ENCODE measurements at places on chromosomes 7 and 10. TPM values are rescaled to one million over a fixed set of nuclear protein-coding genes. Genes with fewer than 3 reads are reported as not detected.
A peak's percentile ranks its signal among the peaks of the same experiment; 100 is the strongest.

The EPO gene
- total RNA-seq, result not detected

The ASAH2 gene
- 0.92 TPM for total RNA-seq

DNA sequence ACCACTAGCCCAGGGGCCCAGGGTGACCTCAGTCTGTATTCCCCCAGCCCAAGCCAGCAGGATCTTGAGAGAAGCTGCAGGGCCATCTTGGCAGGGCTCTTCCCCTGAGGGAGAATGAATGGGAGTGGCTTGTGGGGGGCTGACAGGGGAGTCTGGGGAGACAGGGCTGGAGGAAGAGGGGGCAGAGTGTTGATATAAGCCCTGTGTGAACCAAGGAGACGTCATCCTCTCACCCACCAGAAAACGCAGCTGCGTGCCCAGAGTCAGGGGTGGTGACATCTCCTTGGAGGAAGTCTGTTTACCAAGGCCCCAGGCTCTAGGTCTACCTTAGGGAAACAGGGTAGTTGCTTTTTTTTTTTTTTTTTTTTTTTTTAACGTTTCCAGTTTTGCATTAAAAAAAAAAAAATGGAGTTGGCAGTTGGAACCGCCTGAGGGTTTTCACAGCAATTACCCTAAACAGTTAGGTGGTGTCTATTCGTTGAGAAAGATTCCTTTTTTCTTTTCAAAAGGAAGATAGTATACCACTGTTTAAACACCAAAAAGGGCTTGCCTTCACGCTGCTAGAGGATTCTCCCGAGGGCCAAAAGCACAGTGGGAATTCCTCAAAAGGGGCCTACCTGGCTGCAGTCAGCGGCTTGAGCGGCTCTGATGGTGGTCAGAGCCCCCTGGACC lies 113.8 kb downstream of the PRPF18 start:
- DNase-seq, result no peak
- H3K27ac ChIP-seq, result no peak overlapping the region
- peaks cover 11% of the 10 kb centered on the region for H3K4me1 ChIP-seq
- no peak overlapping the region for H3K4me3 ChIP-seq
- no peaks in the 10 kb centered on the region for H3K27me3 ChIP-seq

DNA sequence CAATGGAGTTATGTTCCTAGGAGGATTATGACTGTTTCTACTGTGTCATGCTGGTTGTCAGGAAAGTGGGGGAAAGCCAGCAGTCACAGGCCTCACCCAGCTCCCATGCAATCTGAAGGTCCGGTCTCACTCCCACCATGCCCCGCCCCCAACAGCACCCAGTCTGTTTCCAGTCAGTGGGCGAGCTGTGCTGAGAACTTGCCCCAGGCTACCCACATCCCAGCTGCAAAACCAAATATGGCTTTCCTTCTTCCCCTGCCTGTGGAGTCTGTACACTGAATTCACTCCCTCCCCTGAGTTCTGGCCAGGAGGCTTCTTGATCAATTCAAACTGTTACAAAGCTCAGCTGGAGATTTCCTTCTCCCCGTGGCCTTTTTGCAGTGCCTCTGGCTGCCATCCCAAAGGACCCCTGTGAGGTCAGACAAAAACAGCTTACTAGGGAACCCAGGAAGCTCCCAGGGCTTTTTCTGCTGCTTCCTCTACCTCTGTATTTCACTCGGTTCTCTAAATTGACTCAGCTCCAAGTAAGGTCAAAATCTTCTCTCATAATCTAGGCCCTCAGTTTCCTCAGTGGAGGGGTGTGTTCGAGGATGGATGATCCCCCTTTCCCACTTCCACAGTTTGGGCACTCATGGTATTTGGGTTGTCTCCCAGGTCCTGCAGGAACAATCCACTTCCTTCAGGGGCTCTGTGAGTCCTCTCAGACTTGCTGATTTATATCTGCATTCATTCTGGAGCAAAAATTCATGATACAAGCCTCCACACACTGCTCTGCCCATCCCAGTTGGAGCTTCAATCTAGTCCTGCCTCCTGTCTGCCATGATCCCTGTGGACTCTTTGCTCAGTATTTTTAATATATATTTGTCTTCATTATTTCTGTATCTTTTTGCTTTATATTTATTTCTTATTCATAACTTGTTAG lies 205.5 kb downstream of the SEMA3D start:
- H3K4me1 ChIP-seq, result no peaks in the 10 kb centered on the region
- DNase-seq, result no peak
- no peaks in the 10 kb centered on the region for H3K27me3 ChIP-seq
- H3K27ac ChIP-seq, result no peak overlapping the region
- no peaks in the 10 kb centered on the region for H3K36me3 ChIP-seq

DNA sequence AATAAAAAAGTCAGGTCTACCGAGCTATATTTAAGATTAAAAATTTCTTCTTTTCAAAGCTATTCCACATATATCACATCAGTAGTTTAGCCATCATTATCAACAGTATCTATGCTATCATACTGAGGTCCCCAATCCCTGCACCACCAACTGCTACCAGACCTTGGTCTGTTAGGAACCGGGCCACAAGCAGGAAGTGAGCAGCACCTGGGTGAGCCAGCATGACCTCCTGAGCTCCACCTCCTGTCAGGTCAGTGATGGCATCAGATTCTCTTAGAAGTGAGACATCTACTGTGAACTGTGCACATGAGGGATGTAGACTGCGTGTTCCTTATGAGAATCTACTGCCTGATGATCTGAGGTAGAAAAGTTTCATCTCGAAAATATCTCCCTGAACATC lies 632.1 kb upstream of the KCND2 start:
- no peaks in the 10 kb centered on the region for H3K4me1 ChIP-seq
- H3K4me3 ChIP-seq, result no peak overlapping the region
- DNase-seq, result no peak
- no peak overlapping the region for H3K27ac ChIP-seq
- H3K27me3 ChIP-seq, result no peaks in the 10 kb centered on the region

DNA sequence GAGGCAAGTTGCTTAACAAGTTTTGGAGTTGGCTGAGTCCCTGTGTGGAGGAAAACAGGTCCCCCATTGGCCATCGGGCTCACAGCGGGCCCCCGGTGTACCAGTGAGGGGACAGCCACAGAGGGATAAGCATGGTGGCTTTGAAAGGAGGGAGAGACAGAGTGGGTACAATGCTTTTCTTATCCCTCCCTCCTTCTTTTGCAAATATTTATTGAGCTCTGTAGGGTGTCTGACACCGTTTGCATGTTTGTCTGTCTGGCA lies 2.8 kb downstream of the HTRA1 start:
- H3K27ac ChIP-seq, result no peak overlapping the region
- H3K36me3 ChIP-seq, result no peaks in the 10 kb centered on the region
- H3K27me3 ChIP-seq, result no peaks in the 10 kb centered on the region
- peak; percentile 50 for DNase-seq
- peaks cover 21% of the 10 kb centered on the region for H3K4me1 ChIP-seq
- no peak overlapping the region for H3K4me3 ChIP-seq

The EMX2 gene
- not detected for total RNA-seq

DNA sequence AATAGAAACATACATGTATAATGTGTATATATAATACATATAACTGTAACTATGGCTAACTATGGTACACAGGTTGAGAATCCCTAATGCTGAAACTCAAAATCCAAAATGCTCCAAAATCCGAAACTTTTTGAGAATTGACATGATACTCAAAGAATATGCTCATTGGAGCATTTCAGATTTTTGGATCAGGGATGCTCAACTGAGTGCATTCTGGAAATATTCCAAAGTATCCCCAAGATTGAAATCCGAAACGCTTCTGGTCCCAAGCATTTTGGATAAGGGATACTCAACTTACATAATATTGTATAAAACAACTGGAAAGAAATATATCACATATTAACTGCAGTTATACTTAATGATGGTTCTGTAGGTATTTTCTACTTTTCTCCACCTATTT lies 94.2 kb upstream of the ASAH2 start:
- H3K27me3 ChIP-seq, result no peaks in the 10 kb centered on the region
- no peak for DNase-seq
- H3K27ac ChIP-seq, result no peak overlapping the region
- H3K4me1 ChIP-seq, result peaks cover 11% of the 10 kb centered on the region
- H3K36me3 ChIP-seq, result peaks cover 5% of the 10 kb centered on the region

DNA sequence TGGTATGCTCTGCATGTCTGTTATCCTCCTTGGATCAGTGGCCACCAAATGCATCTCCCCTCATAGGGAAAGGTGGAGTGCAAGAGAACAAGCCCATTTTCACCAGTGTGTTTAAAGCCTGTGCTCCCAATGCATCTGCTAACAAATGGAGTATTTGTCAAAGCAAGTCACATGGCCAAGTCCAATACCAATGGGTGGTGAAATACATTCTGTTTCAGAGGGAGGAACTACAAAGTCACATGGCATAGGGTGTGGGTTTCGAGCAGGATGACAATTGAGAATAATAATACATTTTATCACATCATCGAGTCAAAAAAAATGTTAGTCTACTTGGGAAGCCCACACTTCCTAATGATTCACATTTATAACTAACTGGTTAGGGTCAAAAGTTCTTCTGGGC lies 62.7 kb downstream of the SUGCT start:
- no peak overlapping the region for H3K27ac ChIP-seq
- DNase-seq, result no peak
- H3K36me3 ChIP-seq, result no peaks in the 10 kb centered on the region
- H3K27me3 ChIP-seq, result no peaks in the 10 kb centered on the region
- no peaks in the 10 kb centered on the region for H3K4me1 ChIP-seq
- H3K4me3 ChIP-seq, result no peak overlapping the region

The FGL2 gene
- total RNA-seq, result 47.3 TPM
